Body of pancreas (tissue), 4 donors: ENCODE measurements at places on chromosomes 5 and 9.

DNA sequence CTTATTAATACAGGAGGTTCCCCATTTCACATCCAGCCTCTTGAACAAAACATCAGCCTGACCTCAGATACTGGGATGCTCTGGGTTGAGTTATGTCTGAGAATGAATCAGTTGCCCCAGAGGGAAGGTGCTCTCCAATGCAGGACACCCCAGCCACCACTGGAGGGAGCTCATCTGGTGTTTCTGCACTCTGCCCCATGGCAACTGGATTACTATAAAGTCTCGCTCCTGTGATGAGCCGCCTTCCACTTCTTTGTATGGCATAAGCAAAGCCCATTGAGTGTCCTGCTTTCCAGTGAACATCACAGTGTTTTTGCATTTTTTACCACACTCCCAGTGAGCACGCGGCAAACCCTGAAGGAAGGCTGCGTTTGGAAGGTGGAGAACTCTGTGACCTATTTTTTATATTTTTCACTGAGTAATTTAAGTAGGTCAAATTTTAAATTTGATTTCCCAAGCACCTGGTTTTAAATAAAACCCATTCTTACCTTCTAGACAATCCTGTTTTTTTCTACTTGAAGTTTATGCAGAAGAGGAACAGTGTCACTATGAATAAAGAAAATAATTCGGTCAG lies 176.9 kb upstream of the WWC1 start:
- DNase-seq, result peak; percentile 69

- DNase-seq, result peak; percentile 59
Observed at GRCh38 chr5:93621327-93621798, 38.3 kb downstream of the NR2F1 start.

GRCh38 chr9:27485158-27485557 lies 38.9 kb upstream of the IFNK start:
- no peak for DNase-seq

DNA sequence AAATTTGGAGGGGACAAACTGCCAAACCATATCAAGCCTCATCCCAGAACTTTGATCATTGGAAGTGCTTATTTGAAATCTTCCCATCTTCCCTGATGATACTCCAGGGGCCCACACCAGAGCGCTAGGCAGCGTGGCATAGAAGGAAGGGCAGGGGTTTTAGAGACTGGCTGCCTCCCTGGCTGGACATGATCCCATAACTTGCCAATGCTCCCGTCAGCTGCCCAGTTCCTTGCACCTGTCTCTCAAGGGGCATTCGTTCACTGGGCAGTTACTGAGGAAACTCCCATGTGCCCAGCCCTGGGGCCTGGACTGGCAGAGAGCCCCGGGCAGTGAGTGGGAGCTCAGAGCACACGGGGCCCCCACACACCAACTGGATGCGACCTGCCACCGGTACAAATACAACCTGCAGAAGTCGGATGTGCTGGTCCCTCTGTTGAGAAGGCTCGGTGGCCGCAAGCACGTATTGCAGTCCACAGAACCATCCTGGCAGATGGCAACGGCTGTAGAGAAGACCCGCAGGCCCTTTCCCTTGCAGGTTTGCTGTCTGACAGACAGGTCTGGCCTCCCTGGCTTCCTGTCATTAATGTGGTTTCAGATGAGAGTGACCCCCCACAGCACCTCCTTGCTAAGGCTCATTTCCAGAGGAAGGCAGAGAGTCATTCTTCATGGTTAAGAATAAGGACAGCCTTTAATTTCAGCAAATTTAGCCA lies 122.4 kb downstream of the MVB12B start:
- DNase-seq, result no peak

- no peak for DNase-seq
Observed at GRCh38 chr9:110152704-110153374, 55.1 kb downstream of the C9orf152 start.

- no peak for DNase-seq
Observed at GRCh38 chr5:157137691-157138090, 5.0 kb downstream of the MED7 start.

GRCh38 chr9:126170286-126170823 lies 156.3 kb upstream of the MVB12B start:
- no peak for DNase-seq

- peak; percentile 4 for DNase-seq
Observed at GRCh38 chr5:74576941-74577456, 63.5 kb downstream of the ENC1 start.

GRCh38 chr5:142151436-142152383 lies 43.1 kb downstream of the NDFIP1 start:
- peak; percentile 40 for DNase-seq

DNA sequence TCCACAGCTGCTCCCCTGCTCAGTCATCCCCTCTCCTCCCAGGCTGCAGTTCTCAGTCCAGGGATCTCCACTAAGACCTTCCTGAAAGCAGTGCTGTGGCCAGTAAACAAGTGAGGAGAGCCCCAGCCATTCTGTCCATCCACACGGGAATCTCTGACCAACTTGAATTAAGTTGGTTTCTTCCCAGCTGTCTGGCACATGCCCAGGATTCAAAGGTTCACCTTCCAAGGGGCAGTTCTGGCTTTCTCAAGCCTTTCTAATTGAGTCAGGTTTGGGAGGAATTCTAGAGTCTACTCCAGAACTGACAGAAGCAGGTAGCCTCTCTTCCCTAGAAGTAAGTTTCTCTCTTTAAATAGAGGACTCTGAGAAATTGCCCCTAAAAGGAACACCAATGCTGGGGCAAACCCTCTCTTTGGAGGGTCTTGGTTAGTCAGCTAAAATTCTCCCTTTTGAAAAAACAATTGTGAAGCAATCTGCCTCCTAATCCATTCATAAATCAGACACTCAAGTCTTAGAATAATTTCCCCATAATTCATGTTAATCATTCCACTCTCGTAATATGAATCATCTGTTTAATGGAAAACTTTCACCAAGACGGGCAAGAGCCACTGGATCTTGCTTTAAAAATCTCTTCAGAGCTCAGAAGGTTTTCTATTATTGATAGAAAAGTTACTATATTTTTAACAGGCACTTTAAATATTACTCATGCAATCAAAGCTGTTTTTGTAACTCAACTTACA lies 133.8 kb downstream of the SPOCK1 start:
- no peak for DNase-seq

GRCh38 chr9:33817327-33818166 lies 587 bp downstream of the UBE2R2 start:
- DNase-seq, result peak; percentile 54

- DNase-seq, result no peak
Observed at GRCh38 chr5:148823871-148824270, 2.5 kb upstream of the ADRB2 start.

- DNase-seq, result no peak
Observed at GRCh38 chr9:76330034-76330433, 64.2 kb downstream of the RFK start.

DNA sequence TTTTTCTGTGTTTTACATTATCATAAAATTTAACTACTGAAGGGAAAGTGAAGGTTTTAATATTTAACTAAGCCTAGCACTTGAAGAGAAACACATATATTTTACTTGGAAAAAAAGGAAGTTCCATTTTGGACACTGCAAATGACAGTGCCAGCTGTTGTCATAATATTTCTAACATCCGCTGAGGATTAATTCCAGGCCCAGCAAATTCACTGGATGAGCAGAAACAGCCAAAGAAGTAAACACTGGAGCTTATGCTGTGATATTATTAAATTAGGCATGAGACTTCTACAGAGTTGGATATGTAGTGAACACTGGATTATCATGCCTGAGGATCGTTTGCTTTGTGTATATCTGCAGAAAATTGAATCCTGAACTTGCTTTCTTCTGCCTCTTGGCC lies 67.6 kb downstream of the GHR start:
- DNase-seq, result no peak

- DNase-seq, result no peak
Observed at GRCh38 chr5:17431272-17432050, 66.6 kb upstream of the TAF11L2 start.

GRCh38 chr9:4507306-4508130 lies 17.2 kb downstream of the SLC1A1 start:
- no peak for DNase-seq

DNA sequence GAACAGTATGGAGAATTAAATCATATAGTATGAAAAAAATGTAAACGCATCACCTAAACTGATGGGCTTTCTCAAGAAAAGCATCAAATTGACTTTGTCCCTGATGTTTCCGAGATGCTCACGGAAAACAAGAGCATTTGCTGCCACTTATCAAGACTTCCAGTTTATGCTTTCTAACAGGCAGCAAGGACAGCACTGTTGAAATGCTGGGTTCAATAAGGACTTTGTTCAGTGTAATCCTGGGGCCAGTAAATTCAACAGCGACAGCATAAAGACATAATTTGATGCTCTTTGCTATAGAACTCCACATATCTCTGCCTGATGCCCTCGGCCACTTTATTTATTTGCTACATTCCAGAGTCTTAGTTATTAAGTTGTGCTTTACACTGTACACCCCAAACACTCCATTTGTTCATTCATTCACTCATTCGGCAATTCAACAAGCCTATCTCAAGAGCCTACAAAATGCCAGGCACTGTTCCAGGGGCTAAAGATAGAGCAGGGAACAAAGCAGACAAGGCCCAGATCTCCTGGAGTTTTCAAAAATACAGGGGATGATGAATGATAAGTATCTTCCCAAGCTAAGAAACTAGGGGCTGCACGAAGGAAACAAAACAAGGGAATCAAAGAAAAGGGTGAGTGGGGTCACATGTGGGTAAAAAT lies 294.6 kb downstream of the ZNF608 start:
- DNase-seq, result no peak

- DNase-seq, result no peak
Observed at GRCh38 chr5:158747816-158748432, 351.8 kb downstream of the EBF1 start.

DNA sequence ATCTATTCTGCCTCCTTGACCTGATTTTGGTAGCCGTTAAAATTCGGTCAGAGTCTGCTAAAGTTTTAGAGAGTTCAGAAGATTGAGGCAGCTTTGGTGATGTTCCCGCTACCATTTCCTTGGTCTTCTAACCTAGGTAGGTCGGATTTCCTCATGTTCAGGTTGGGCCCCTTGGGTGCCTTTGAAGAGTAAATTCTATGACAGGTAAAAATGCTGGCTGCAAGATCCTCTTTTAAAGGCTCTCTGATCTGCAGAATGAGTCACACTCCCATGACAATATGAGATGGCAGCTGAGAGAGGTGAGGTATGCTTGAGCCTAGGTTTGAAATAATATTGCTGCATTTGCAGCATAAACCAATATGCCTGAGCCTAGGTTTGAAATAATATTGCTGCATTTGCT lies 198.9 kb downstream of the TSSK1B start:
- no peak for DNase-seq

- no peak for DNase-seq
Observed at GRCh38 chr5:45774528-45774927, 78.3 kb upstream of the HCN1 start.

DNA sequence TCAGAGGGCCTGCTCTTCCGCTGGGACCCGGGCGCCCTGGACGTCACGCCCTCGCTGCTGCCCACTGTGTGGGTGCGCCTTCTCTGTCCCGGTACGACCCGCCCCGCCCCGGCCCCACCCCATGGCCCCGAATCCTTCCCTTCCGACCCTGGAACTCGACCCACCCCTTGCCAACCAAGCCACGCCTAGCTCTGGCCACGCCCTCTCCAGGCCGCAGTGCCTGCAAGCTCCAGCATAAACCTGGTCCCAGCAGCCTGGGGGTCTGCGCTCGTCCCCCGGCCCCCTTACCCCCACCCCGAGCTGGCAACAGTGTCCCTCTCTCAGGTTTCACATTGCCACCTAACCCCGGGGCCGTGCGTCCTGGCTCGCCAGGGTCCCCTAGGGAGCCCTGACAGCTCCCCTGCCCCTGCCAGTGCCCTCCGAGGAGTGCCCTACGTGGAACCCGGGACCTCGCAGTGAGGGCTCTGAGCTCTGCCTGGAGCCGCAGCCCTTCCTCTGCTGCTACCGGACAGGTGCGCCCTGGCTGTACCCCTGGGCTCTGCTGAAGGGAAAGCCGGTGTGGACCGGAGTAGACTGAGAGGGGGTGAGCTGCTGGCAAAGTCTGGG lies 3.4 kb downstream of the ADGRD2 start:
- no peak for DNase-seq

- DNase-seq, result no peak
Observed at GRCh38 chr5:107538331-107538730, 132.4 kb downstream of the EFNA5 start.

DNA sequence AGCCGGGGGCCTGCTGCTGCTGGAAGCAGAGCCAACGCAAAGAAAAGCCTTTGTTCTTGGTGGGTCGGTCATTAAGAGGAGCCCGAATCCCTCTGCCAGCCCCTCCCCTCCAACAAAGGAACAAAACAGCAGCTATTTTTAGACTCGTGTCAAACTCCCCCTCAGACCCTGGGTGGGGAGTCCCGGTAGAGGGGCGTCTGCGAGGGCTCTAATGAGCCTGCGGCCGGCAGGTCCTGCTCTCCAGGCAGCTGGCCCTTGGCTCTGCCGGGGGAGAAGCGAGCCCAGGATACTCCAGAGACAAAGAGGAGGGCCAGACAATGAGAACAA lies 114.0 kb downstream of the LHX2 start:
- DNase-seq, result no peak

- DNase-seq, result no peak
Observed at GRCh38 chr5:76790632-76791290, 28.1 kb upstream of the F2RL1 start.

- no peak for DNase-seq
Observed at GRCh38 chr5:58752104-58752503, 169.2 kb downstream of the RAB3C start.

GRCh38 chr5:102049517-102049916 lies 246.6 kb downstream of the SLCO4C1 start:
- no peak for DNase-seq

- no peak for DNase-seq
Observed at GRCh38 chr9:34237836-34238235, 59.0 kb downstream of the UBAP1 start.

DNA sequence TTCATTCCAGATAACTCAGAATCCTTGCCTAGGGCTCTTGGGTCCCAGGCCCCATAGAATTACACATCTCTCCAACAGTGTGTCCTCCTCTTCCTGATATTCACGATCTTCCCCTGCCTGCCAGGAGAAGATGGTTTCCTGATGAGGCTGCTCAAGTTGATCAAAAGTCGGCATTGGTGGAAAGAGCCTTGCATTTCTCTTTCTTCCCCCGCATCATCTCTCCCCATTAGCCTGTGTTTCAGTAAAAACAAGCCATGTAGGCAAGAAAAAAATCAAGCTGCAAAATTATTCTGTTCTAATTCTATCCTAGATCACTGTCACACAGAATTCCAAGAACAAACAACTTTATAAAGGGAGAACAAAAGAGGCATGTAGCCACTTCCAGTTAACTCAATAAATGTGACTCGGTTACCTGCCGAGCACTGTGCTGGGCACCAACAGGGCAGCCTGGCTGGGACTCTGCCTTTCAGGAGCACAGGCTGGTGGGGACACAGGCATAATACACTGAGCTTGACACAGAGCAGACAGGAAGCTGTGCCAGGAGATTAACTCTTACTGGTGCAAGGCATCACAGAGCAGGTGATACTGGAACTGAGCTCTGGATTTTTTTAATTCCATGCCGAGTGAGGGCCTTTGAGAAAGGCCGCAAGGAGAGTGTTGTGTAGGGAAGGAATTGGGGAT lies 25.6 kb downstream of the TMOD1 start:
- no peak for DNase-seq

GRCh38 chr5:142107736-142108431 lies 695 bp upstream of the NDFIP1 start:
- DNase-seq, result no peak

GRCh38 chr5:166340039-166340438 lies 1951.4 kb upstream of the WWC1 start:
- DNase-seq, result no peak

GRCh38 chr5:57157131-57157530 lies 16.7 kb upstream of the GPBP1 start:
- no peak for DNase-seq

GRCh38 chr9:75855509-75855908 lies 35.0 kb upstream of the PCSK5 start:
- peak; percentile 12 for DNase-seq
